ENCODE measurements at places on chromosomes 5 and 9.
A peak's percentile ranks its signal among the peaks of the same experiment; 100 is the strongest.

- DNase-seq: no peak
Measured at GRCh38 chr5:172683645-172684471, 42.8 kb downstream of the NEURL1B start.

DNA sequence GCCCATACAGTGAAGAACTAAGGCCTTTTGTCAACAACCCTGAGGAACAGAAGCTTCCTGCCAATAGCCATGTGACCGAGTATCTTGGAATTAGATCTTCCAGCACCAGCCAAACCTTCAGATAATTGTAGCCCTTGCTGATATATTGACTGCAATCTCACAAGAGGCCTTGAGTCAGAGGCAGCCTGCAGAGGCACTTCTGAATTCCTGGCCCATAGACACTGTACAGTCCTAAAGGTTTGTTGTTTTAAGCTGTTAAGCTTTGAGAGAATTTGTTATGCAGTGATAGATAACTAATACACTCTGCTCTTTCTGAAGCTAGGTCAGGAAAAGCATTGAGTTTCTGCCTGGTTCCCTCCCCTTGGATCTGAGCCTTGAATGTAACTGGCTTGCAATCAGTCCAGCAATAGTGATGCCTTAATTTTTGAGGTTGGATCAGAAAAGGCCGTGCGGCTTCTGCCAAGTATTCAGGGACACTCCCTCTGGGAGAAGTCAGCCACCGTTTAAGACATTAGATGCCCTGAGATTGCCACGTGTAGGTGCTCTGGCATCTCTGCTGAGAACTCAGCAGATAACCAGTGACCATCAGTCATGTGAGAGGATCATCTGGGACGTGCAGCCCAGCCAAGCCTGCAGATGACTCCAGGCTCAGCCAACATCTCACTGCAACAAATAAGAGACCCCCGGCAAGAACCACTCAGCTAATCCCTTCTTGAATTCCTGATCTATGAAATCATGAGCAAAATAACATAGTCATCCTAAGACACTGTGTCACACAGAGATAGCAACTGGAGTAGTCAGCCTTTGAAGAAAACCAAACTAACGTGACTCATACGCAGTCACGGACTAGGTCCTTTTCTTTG lies 126.8 kb upstream of the STC2 start:
- DNase-seq: peak; percentile 98

DNA sequence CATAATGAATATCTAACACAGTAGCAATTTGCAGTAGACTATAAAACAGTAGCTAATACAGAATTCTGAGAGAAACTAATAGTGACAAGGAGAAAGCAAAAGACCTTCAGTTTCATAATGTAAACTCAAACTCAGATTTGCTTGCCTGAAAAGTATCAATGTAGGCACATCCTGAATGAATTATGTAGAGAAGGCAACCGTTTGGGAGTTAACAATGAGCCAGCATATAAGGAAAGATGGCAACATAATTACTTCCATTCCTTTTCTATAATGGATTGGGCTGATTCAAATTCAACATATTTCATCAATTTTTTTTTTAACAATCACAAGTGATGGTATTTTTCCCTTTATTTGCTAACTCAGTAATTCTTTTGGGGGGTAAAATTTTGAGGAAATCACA lies 261.6 kb downstream of the SEMA5A start:
- DNase-seq: no peak

DNA sequence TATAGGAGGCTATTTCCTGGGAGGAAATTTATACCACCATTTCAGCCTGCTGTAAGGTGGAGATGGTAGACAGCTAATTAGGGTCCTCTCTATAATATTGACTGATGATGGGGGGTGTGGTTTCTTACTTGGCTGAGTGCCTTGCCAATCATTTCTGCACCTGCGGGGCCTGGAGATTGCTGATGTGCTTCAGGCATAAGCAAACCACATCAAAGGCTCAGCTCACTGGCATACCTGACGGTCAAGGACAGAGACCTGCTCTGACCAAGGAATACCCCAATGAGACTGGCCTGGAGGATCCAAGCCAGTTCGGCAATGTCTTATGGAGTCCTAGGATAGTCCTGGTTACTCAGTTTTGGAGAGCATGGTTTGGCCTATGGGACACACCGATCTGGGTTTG lies 29.5 kb downstream of the ANKH start:
- no peak for DNase-seq

Measured in skeletal muscle cell (primary cell).